OCI-M1 (cell line): ENCODE measurements at places on chromosomes 2 and 18.
A peak's percentile ranks its signal among the peaks of the same experiment; 100 is the strongest.

DNA sequence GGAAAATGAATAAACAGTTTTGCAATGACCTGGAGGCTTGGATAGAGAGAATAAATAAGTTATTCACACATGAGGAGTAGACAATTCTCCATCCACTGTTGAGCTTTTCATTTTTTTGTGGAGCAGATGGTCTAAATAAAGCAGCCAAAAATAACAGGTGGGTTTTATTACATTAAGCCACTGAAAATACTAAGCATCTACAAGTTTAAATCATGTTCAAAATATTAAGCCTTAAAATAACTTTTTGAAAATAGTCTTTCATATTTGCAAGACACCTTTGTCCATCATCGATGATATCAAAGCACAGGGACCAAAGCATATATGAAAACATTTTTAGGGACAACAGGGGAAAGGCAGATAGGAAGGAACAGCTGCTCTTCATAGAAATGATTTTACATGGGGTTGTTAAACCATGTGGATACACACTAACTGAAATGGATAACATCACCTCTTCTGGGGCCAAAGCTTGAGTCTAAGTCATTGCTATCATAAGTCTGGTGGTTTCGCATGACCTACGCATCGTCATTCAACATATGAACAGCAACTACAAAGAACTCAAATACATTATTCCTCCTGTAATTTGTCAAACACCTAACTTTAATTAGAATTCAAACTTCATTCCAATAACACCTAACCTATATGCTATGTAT, 197.6 kb upstream of the CHST9 start:
- no peak for DNase-seq

DNA sequence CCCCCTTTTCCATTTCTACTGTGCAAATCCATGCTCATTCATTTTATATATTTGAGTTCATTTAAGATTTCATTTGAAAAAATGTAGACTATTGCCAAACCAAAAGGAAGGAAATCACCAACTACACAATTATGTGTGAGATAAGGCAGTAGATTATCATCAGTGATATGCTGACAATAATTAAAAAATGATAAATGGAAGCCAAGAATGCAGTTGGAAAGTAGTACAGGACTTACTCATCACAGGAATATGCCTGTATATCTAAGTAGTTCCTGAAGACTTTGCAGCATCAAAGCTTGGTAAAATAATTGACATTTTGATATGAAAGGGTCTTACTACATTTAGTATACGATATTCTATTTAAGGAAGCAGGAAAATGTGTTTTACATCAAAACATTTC, 166.1 kb upstream of the OTX1 start:
- DNase-seq: no peak

DNA sequence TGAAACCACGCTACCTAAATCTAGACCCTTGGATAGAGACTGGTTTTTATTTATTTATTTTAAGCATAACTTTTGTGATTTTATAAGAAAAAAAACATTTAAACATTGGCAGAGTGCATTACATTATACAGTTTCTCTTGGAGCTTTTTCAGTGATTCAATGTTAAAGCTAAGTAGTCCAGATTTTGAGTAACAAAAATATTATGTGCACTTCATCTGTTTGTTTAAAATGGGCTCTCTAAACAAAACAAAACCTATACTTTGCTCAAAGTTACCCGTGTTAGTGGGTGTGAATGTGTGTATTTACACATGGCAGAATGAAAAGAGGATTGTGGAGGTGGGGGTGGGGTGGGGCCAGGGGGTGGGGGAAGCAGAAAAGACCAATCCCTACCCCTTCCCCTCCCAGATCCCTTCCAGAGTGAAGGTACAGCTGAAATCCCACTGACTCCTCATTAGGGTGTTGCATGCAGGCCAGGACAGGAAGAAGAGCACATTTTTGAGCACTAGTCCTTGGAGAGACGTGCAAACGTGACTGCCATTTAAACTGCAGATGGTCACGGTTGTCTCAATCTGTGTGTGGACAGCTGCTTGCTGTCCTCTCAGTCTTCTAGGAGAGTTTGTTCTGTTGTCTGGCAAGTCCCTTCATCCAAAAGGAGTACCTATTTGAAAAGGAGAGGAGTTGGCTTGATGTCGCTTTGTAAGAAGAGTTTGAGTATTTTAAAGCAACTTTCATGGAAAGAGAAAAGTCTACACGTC, 303.0 kb downstream of the ICOS start:
- no peak for DNase-seq

DNA sequence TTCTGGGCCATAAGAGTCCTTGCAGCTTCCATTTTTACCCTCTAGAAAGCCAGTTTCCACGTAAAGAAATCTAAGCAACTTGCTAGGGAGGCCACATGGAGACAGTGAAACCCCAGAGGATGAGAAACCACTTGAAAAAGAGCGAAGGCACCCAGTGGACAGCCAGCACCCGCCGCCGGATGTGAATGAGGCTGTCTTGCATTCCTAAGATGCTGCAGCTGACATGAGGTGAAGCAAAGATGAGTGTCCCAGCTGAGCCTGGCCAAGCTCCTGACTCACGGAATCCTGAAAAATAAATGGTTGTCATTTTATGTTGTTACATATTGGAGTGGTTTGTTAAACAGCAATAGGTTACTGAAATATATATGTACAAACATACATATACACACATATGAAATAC, 65.9 kb upstream of the STPG4 start:
- no peak for DNase-seq

DNA sequence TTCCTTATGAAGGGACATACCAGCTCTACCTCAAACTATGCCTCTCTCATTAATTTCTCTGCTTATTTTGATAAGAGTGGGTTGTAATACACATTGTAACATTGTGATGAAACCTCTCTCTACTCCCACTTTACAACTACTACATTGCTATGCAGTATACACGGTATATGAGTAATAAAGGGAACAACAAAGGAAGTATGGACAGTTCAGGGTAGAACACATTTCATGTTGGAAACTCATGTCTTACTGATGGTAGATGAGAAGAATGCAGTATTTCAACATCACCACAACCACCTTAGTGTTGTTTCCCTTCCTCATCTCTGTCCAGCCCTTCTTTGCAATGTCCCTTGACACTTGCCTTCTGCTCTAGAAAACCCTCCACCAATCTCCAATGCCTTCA, 515.9 kb upstream of the CELF4 start:
- no peak for DNase-seq

DNA sequence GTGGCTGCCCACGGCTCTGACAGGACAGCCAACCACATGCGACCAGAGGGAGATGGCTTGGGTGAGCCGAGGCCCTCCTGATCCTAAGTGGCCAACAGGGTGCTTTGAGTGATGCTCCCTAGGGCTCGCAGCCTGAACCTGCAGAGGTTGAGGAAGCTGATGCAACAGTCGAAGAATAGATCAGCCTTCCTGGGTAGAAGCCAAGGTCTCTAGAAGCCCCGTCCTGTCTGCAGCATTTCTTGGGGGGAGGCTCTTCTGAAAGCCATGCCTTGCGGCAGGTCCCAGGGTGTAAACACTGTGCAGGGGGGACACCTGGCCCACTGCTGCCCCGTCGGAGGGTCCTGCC, 136.4 kb downstream of the HDAC4 start:
- DNase-seq: no peak

GRCh38 chr2:157627594-157628476, 829 bp downstream of the ACVR1C start:
- peak; percentile 19 for DNase-seq

DNA sequence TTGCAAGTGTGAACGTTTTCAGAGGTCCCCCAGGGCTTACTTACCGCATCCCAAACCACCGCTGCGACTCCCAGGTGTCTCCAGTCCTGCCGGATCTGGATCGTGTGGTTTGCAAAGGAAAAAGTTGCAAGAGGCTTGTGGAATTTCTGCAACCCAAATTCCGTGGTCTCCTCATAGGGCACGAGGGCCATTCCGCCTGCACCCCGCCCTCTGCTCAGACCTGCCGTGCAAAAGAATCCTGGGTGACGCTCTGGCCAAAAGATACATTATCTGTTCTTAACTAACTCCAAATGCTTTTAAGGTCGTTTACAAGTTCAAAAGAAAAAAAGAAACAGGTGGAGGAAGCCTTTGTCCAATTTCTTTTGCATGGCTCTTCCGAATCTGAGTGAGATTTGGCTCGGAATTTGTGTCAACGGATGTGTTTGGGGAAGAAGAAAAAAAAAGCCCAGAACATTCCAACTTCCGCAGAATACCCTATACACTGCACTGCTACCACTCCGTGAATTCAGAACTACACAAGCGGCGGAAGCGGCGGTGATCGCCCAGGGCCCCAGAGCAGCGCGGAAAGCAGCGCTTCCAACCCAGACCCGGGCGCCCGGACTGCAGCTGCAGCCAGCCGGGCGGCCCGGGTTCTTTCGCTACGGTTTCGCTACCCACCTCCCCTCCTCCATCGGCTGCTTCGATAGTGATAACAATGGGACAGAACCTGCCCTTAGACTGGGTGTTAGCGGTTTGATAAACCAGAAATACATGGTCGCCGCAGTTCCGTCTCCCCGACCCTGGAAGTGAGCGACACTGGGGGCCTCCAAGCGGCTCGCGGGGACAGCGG, 795 bp downstream of the METTL21A start:
- peak; percentile 81 for DNase-seq

GRCh38 chr2:67896476-67896875, 166.3 kb downstream of the C1D start:
- DNase-seq: no peak

DNA sequence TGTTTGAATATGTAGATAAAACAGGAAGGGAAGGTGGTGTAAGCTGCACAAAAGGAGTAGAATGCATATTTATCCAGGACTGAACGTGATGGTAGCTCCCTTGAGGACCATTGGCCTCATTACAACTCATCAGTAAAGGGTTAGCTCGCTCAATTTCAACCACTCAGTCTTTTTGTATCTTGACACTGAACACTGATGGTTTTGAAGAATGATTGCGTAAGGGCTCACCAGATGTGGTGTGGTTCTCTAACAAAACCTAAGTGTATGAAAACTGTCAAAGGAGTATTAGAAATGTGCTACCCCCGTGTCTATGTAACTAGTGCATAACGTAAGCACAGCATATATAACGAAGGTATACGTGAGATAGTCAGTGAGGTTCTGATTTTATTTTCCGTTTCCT, 272.4 kb upstream of the THSD7B start:
- DNase-seq: peak; percentile 20

DNA sequence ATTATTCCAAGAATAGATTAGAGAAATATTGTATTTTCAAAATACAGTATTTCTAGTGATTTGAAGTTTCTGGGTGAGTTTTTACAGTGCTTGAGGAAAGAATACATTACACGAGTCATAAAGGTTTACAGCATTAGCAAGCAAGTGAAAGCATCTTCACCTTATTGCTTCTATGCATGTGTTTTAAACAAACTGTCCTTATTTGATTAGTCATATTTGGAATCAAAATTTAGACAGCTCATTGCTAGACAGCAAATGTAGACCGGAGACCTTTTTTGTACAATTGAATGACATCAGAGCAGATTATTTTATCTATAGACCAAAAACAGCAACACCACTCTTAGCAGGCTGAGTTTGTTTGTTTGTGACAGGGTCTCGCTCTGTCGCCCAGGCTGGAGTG, 69.2 kb downstream of the FAM161A start:
- no peak for DNase-seq

DNA sequence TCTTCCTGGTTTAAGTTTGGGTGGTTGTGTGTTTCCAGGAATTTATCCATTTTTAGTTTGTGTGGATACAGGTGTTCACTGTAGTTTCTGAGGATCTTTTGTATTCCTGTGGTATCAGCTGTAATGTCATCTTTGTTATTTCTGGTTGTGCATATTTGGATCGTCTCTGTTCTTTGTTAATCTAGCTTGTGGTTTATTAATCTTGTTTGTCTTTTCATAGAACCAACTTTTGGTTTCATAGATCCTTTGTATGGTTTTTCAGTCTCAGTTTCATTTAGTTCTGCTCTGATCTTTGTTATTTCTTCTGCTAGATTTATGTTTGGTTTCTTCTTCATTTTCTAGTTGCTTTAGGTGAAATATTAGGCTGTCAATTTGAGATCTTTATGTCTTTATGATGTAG, 202.4 kb upstream of the ZSWIM2 start:
- no peak for DNase-seq

- DNase-seq: no peak
Observed at GRCh38 chr2:183998041-183998796, 600.1 kb upstream of the ZNF804A start.

DNA sequence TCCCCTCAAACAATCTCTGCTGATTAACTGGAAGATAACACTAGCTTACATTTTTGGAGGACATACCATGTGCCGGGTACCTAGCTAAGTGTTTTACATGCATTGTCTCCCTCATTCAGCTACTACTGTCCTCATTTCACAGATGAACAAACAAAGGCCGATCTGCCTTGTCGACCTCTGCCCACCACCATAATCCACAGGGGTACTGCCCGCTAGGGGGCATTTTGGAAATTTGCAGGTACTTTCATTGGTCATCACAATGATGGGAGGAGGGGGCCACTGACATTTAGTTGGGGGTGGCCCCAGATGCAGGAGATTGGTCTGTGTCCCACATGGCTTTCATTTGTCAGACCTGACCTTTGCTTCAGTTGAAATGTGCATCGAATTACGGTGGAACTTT, 3.9 kb upstream of the TMEM163 start:
- DNase-seq: no peak

GRCh38 chr2:191818133-191818532, 28.8 kb downstream of the CAVIN2 start:
- DNase-seq: no peak
